CD8-positive, alpha-beta memory T cell (primary cell): ENCODE measurements at places on chromosomes 12 and 14. TPM values are rescaled to one million over a fixed set of nuclear protein-coding genes. Genes with fewer than 3 reads are reported as not detected.

B3GNT4 gene
- polyA plus RNA-seq: 0.22 TPM

NEMF gene
- 48.9 TPM for polyA plus RNA-seq

TPH2 gene
- polyA plus RNA-seq: not detected

ADCY6 gene
- polyA plus RNA-seq: not detected

KCNC2 gene
- not detected for polyA plus RNA-seq

KIF26A gene
- polyA plus RNA-seq: not detected

TESPA1 gene
- polyA plus RNA-seq: 104 TPM

AQP2 gene
- not detected for polyA plus RNA-seq

SDSL gene
- polyA plus RNA-seq: not detected

KANSL2 gene
- polyA plus RNA-seq: 34.3 TPM

GRCh38 chr14:31487886-31488285, at the start of gene GPR33:
Gene GPR33 (minus strand): TSS chr14:31488039. CDS start chr14:31483965, 4,074 bp downstream.
- DNase-seq: no peak

DNA sequence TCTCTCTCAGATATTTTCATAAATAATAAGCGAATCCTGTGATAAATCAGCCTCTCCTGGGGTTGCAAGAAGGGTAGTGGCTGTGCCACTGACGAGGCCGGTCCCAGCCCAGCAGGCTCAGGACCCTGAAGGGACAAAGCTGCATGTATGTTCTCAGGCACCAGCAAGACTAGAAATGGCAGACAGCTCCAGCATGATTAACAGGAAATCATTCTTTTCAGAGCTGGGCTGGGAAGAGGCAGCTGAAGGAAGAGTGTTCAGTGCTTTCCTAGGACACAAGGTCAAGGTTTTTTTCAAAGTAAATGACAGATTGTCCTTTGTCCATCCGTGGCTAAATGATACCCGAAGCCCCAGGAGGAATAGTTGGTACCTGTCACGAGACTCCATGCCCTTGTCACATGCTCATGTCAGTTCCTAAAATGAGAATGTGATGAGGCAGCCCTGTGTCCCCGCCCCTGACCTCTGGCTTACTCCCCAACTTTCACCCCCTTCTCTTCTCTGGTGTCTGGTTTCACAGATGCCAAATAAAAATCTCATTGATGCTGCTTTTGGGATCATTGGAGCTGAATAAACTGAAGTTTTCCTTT, 65.1 kb downstream of the PPP1R36 start:
- DNase-seq: no peak

DNA sequence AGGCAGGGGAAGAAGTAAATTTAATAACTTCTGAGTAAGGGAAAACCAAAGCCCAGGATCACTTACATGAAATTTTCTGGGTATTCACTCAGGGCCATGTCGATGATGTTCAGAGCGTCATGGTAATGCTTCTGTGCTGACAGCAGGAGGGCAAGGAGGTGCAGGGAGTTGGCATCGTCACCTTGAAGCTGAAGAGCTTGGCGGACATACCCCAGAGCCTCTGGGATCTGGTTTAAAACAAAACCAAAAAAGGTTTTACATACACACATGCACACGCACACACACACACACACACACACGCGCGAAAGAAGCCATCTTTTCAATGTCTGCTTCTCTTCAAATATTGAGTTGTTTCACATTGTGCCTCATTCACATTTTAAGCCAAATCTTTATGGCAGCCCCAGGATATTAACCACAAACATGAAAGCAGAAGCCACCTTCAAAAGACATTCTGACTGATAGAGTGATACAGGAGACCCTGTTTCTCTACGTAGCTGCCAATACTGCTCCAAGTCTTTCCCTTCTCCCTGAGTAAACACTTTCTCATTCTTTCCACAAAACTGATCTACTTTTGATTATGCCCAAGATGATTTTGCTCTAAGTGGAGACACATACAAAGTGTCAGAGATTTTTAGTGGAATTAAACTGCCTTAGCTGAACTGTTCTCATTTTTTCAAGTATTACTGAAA, 172.1 kb downstream of the TTC7B start:
- DNase-seq: no peak

DNA sequence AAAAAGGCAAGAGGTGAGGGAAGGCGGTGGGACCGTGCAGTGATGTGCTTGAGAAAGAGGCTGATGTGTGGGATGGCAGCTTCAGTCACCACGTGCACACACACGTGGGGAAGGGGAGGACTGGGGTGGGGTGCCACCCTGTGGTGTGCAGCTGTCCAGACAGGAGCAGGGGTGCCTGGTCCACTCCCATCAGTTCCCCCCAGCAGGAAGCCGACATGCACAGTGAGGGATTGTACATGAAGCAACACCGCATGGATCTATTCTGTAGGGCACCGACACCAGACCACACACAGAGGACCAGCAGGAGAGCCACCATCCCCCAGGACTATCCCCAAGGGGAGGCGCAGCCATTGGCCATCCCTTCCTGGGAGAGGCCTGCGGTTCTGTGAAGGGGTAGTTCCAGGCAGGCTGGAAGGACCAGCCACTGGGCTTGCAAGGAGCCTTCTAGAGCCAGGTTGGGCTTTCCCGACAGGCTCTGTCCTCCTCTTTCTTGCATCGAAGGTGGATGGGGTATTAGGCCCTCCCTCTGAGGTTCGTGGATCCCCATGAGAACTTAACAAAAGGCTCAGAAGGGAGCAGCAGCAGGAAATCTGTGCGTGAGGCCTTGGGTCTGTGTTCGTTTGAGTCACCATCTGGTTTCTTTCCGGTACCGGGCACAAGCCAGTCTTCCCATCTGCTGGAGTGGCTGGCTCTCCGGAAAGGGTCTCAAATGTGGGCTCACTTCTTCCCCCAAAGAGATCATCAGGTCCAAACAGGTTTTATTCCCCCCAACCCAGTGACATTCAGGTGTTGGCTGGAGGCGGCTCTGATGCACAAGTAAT, 59.8 kb downstream of the PLEKHG3 start:
- DNase-seq: no peak

GRCh38 chr12:88896958-88897357, 316.7 kb upstream of the KITLG start:
- DNase-seq: no peak

GRCh38 chr12:10701131-10701681, 21.9 kb downstream of the YBX3 start:
- DNase-seq: no peak

DNA sequence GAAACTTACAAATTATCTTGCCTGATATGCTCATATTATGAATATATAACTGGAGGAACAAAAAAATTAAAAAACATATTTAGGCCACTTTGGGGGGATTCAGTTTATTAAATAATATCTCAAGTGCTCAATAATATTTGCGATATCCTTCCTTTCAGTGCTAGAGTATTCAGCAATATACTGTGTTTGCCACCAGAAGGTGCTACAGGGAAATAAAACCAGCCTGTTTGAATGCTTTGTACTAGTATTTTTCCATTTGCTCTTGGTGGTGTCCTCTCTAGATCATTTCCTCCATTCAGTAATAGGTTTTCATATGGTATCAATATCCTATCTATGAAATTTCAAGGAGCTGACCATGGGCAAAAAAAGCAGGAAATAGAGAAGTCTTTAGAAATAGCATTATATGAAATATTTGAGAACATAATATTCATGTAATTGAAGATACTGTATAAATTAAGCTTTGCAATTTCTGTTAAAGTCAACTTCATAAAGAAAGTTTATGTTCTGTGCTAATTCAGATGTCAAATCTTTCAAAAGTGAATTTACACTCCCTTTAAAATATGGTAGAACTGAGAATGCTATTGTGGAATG, 106.2 kb upstream of the NAV3 start:
- no peak for DNase-seq

DNA sequence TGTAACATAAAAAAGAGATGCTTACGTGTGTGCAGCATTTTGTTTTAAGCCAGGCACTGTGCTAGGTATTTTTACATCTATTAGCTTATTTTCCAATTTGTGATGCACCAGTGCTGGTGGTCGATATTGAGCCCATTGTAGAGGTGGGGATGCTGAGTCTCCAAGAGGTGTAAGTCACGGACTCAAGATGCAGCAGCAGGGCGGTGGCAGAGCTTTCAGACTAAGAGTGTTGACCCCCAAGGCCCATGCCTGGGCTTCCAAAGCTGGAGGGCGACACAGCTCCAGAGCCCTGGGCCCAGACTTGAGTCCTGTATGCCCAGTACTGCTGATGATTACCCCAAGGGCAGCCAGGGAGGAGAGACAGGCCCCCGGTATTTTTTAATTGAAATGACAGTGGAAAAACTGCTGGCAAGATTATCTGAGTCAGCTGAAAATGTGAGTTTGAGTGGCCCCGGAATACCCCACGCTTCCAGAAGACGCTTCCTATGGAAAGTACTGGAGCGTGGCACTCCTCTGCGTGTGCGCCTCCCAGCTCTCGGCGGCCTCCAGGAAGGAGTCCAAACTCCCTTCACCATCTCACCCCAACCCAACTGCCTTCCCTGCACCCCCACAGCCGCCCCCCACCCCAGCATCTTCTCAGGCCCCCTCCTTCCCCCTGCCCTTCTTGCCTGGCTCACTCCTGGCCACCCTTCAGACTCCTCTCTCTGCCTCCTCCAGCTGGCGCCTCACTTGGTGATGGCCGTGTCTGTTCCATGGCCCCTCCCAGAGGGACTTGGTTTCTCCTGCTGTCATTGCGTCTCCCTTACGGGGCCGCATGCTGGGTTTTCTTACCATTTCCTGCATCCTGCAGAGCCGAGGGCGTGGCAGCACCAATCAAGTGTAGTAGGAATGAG, 40.7 kb downstream of the ELK3 start:
- DNase-seq: no peak

- no peak for DNase-seq
Measured at GRCh38 chr14:20830831-20831230, 28.2 kb upstream of the RNASE1 start.

GRCh38 chr14:22882529-22883172, 371 bp upstream of the REM2 start:
- no peak for DNase-seq

DNA sequence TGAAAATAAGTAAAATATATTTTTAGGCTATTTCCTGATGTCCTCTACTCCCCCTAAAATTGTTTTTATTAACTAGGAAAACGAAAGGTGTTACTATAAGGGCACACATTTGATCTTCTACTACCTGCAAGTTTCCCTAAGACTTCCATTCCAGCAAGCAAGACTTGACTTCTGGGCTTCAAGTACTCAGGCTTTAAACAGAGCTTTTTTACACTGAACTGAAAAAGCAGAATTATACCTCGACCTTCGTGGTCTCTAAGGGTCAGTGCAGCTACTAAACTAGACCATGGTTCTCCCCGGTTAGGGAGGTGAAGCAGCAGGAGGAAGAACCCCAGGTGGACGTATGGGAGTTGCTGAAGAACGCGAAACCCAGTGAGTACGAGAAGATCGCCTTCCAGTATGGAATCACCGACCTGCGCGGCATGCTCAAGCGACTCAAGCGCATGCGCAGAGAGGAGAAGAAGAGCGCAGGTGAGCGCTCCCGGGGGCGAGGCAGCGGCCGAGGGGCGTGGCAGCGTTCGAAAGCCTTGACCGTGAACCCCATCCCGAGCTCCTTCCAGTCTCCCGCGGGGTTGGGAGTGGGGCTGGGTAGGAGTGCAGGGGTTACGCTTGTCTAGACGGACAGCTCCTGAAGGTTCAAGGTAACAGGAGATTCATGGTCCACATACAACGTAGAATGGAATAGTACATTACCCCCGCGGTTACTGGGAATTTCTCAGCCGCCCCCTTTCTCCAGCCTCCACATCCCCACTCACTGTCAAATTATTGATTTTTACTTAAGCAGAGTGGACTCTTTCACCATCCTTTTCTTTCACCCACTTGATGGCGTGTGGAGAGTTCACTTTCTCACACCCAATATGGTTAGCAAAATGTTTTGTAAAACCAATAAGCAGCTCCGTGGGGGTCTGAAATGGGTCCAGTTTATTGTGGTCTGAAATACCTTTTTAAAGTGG, 47.6 kb downstream of the MYBPC1 start:
- no peak for DNase-seq

- no peak for DNase-seq
Measured at GRCh38 chr14:89484051-89484844, 67.2 kb upstream of the FOXN3 start.

DNA sequence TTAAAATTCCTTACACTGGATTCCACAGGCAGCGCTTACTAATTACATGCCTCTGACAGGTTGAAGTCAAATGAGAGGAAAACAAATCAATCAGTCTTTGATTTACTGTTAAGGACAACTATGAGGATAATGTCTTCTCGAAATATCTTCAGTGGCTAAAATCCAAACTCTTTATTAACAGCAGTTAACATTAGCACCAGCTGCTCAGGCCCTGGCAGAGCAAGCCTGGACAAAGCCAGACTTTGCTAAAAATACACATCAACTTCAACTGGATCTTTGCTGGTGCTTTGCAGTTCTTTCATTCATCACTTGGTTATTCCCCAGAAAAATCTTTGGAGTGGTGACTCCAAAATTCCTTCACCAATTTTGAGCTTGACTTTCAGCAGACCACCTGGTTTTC, 98.7 kb downstream of the HECTD4 start:
- DNase-seq: no peak

- DNase-seq: no peak
Measured at GRCh38 chr14:50669441-50669986, 1.4 kb upstream of the SAV1 start.

DNA sequence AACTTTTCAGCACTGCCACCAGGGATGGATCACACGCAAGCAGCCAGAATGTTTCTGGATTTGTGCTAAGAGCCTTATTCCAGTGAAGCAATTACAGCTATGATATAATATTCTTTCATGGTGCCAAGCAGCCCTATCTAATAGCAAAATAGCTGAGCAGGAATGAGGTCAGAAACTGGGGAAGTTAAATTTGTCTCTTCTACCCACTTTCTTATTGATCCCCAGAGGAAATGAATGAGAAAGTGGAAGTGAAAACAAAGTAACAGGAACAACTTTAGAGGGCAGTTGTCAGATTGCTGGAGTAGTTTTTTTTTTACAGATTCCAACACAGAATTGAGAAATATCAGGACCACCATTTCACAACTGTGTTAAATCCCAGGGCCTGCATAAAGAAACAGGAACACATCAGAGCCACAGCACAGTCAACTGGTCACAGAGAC, 44.8 kb downstream of the GCH1 start:
- no peak for DNase-seq

DNA sequence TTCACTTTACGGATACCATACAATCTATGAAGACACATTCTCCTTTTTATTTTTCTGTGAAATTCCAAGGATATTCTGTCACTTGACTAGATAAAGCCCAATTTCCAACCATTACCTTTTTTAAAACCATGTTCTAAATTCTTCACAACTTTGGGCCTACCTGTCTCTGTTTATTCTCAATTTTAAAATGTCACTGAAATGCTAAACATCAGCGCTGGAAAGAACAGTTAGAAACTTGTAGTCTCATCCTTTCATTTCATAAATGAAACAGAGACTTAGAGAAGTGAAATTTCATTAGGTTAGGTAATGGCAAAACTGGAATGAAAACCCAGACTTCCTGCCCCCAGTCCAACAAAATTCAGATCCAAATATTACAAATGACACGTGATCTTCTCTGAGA, 396.2 kb downstream of the CCDC91 start:
- no peak for DNase-seq

- no peak for DNase-seq
Measured at GRCh38 chr12:124568431-124569374, 1.3 kb upstream of the NCOR2 start.

DNA sequence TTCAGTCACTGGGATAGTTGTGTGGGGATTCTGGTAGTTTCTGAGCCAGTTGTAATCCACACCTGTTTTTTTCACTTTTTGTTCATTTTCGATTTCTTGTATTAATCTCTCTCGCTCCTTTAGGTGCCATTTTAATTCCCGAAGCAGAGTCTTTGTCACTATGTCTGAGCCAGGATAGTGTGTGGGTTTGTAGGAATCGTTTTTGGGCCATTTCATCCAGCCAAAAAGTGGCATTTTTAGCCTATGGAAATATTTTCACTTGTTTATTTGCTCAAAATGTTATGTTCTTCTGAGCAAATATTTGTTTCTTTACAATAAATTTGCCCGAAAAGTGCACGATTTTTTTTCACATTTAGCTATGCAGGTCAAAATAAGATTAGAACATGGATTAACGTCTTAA, 867 bp downstream of the RD3L start:
- no peak for DNase-seq
